ENCODE measurements at places on chromosomes 7 and 10.
A peak's percentile ranks its signal among the peaks of the same experiment; 100 is the strongest.

DNA sequence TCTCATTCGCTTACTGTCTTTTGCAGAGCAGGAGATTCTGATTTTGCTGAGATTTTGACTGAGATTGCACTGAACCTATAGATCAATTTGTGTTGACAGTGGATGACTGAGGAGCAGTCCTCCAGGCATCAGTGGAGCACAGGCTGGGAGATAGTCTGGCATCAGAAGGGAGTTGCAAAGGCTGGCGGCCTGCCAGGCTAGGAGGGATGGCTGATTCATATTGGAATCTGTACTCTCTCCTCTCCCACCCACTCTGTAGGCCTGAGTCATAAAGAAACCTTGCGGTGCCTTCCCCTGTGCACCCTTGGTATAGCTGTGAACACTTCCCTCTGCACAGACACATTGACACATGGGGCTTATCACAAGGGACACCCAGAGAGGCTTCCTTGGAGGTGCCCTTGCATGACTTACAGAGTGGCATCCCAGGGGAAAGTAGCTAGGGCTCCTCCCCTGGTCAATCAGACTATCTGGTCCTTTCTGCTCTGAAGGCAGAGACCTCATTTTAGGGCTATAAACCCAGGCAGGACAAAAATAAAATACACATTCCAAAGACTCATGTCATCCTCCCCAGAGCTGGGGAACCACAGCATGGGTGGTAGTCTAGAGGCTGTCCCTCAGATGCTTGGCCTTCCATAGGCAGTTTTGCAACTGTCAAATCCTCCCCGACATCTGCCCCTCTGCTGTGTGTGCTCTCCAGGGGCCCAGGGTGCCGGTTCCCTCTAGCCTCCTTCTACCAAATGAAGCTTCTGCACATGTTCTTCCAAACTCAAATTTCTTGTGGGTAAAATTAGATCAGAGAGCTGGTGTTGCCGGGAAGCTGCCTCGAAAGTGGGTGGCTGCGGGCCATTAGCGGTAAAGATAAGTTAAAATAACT lies 37.4 kb upstream of the EEPD1 start:
- peak; percentile 96 for DNase-seq

DNA sequence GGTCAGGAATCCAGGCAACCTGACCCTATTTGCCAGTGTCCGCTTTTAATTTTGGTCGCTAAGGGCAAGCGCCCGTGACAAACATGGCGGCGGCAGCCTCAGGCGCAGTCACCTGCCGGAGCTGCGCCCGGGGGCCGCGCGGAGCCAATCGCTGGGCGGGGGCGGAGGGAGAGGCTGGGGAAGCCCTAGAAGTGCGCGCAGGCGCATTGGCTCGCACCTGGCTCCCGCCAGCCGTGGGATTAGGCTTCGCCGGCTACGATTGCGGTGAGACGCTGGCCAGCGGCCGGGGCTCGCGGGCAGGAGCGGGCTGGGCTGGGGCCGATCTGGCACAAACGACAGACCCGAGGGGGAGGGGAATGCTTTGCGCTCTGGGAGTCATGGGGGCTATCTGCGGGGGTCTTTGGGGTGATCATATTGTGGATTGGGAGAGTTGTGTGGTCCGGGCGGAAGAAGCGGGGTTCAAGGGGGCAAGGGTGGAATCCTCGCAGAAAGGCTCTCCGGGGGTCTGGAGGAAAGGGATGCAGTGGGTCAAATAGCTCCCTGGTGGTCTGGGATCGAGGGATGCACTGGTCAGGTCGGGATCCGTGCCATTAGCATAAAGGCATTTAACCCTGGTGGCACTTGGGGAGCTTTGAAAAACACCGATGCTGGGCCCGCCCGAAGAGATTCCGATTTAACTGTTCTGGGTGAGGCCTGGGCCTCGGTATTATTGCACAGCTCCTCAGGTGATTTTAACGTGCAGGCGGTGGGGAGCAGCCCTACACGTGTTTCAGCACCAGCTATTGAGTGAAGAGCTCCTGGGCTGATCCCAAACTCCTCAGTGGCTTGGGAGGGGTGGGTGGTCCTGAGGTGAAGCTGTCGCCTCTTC lies 10.1 kb upstream of the C10orf95 start:
- DNase-seq: peak; percentile 80

DNA sequence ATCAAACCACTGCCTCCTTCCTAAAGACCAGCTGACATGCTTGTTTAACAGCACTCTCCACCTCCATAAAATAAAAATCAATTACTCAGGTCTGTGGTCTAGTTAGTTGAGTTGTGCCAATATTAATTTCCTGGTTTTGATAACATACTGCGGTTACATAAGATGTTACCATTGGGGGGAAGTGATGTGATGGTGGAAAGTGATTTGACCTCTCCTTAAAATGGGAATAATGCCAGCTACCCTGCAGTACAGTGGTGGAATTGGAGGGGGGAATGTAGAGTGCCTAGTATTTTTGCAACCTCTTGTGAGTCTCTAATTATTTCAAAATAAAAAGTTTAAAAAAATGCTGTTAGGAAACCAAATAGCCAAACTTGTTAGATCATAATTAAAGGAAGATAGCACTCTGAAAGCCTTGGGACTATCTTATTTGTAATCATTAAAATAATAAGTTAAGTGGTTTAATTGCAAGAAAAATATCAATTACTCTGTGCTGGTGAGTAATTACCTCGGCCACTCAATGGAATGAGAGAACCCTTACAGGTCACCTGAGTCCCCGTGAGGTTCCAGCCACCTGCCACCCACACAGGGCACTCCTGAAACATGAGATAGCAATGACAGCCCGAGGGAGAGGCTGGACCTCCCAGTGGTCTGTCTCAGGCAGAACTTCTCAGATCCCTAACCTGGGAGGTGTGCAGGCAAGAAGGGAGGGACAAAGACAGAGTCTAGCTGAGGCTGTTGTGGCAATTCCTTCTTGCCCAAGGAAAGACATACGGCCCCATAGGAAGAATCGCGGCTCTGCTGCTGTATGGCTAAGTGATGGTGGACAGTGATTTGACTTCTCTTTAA lies 94.1 kb downstream of the SH3PXD2A start:
- DNase-seq: no peak

DNA sequence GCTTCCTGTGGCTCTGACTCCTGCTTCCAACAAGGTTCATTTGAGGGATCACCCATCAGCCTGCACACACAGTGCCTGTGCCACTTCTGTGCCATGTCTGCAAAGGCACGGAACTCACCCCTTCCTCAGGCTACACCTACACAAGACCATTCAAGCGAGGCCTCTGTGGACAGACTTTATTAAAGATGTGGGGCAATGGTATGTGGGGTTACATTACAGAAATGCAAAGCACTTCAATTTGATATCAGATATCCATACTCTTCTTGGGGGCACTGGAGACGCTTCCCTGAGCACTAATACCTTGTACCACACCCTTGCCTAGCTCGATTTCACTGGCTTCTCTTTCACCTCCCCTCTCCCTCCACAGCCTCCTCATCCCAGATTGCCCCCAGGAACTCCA lies 84.4 kb upstream of the FGL2 start:
- DNase-seq: no peak

GRCh38 chr10:22657024-22657423 lies 57.4 kb downstream of the PIP4K2A start:
- DNase-seq: no peak

GRCh38 chr7:51054231-51054630 lies 262.4 kb downstream of the COBL start:
- DNase-seq: no peak

GRCh38 chr10:130351466-130352290 lies 215.5 kb downstream of the GLRX3 start:
- no peak for DNase-seq

- DNase-seq: no peak
Observed at GRCh38 chr7:3673524-3673923, 372.5 kb downstream of the SDK1 start.

GRCh38 chr7:142111499-142111898 lies at the start of gene MGAM2:
MGAM2 (plus strand) TSS chr7:142111718; CDS start chr7:142116874, 5,156 bp downstream.
- no peak for DNase-seq

- no peak for DNase-seq
Observed at GRCh38 chr10:129956286-129956670, 7.8 kb downstream of the EBF3 start.

GRCh38 chr7:140239653-140239935 lies 62.8 kb upstream of the KDM7A start:
- no peak for DNase-seq

GRCh38 chr10:126334272-126334671 lies 54.0 kb downstream of the ADAM12 start:
- no peak for DNase-seq

GRCh38 chr10:80477813-80478212 lies 23.7 kb downstream of the TSPAN14 start:
- DNase-seq: no peak

DNA sequence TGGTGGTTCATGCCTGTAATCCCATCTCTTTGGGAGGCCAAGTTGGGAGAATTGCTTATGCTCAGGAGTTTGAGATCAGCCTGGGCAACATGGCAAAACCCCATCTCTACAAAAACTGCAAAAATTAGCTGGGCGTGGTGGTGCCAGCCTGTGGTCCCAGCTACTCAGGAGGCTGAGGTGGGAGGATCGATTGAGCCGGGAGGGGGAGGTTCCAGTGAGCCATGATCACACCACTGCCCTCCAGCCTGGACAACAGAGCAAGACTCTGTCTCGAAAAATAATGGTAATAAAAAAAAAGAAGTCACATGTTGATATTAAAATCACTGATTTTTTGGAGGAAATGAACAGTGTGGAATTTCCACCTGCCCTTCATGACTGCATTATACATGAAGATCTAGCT lies 15.8 kb downstream of the PHYH start:
- no peak for DNase-seq

DNA sequence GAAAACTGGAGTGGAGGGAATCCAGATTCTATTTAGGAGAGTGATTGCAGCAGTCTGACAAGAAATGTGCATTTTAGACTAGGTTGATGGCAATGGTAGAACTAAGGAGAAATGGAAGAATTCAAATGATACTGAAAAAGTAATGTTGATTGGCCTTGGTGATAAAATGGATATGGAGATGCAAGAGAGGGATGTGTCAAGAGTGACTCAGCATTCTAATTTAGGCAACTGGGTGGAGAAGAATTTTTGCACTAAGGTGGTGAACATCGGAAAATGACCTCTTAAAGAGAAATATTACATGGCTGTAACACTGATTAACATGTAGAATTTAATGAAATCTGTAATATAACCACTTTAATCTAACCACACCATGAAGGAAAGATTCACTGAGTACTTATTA lies 806.5 kb downstream of the PHTF2 start:
- DNase-seq: no peak

DNA sequence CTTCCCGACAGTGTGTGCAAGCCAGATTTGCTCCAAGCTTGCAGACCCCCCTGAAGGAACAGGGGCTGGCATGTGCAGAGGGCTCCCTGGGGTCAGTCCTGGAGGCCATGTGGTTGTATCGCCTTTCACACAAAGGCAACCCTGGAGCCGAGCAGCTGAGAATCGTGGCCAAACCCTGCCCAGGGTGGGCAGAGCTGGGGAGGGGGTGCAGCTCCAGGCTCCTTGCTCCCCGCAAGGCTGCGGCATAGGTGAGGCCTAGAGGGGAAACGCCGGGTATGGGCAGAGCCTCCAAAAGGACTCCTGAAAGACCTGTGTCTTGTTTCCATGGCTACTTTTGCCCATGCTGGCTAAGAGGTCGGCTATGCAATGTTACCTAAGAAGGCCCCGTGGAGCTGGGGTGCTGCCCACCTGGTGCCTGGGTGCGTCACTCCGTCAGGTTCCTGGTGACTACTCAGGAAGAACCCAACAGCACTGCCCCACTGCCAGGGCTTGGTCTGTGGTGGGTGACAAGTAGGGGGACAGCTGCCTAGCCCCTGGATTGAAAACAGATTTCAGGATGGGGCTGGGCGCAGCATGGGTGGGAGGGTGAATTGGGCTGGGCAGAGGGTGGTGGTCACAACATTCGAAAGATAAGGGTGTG lies 171.0 kb upstream of the SHH start:
- DNase-seq: no peak

- DNase-seq: no peak
Observed at GRCh38 chr7:98125759-98126158, 19.1 kb downstream of the LMTK2 start.

DNA sequence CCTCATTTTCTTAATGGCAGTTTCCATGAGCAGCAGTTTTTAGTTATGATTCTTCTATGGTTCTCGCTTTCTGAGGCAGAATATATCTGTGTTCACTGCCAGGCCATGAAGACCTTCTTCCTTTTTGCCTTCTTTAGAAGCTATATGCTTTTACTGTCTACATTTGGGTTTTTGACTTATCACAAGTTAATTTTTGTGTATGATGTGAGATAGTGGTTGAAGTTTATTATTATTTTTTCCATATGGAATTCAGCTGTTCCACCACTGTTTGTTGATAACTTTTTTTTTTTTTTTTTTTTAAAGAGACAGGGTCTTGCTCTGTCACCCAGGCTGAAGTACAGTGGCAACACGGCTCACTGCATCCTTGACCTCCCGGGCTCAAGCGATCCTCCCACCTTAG lies 44.5 kb downstream of the INPP5A start:
- DNase-seq: no peak

- DNase-seq: peak; percentile 51
Observed at GRCh38 chr10:118720685-118721538, 33.9 kb downstream of the CACUL1 start.

- no peak for DNase-seq
Observed at GRCh38 chr10:21720090-21720489, 186.1 kb downstream of the MLLT10 start.

DNA sequence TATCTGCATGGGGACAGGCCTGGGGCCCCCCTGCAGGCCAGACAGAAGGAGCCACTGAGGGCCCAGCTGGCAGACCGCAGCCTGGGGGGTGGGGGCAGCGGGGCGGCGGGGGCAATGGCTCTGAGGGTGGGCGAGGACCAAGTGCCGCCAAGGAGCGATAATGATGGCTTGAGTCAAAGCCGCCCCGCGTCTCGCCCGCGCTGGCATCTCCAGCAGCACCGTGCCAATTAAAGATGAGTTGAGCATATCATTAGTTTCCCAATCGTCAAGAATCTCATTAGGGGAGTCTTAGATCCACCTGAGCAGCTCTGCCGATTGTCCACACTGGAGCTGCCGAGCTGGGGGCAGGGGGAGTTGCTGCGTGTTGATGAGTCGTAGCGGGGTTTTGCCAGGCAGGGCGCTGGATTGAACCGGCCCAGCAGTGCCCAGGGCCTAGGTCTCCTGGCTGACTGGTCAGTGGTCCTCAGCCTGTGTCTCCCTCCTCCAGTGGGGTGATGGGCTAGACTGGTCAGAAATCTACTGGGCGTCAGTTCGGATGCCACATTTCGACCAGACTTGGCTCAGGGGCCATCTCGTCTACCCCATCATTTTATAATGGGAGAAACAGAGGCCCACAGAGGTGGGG lies 41.0 kb upstream of the PSMG3 start:
- no peak for DNase-seq

- no peak for DNase-seq
Observed at GRCh38 chr7:131595699-131596098, 39.3 kb upstream of the PODXL start.

DNA sequence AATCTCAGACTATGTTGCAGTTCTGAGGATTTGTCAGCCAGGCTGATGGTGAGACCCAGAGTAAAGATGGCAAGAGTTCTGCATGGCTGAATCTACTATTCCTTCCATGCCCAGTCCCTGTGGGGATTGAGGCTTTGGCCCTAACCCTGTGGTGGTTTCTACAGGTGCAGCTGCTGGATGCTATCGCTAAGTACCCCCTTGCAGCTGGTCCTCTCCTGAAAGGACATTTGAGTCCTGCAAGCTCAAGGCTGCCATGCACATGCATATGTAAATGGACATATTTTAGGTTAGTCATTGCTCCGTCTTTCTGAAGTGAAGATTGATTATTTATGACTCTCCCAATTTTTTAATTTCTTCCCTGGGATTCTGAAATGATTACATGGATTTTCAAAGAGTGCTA lies 1122.2 kb upstream of the CELF2 start:
- no peak for DNase-seq

- no peak for DNase-seq
Observed at GRCh38 chr7:135553346-135553745, 4.4 kb upstream of the NUP205 start.

- DNase-seq: no peak
Observed at GRCh38 chr10:76291175-76291574, 859.8 kb downstream of the LRMDA start.
